Stimulated activated CD8-positive, alpha-beta memory T cell treated with anti-CD3 and anti-CD28 coated beads, Interleukin-4, amount 100 ng/mL, for 4 hours (primary cell): ENCODE measurements at places on chromosomes 1 and 21.

- no peak for DNase-seq
Measured at GRCh38 chr1:208766832-208767231, 522.6 kb upstream of the PLXNA2 start.

GRCh38 chr21:39685991-39686390 is 59.0 kb upstream of the IGSF5 start:
- DNase-seq: no peak

DNA sequence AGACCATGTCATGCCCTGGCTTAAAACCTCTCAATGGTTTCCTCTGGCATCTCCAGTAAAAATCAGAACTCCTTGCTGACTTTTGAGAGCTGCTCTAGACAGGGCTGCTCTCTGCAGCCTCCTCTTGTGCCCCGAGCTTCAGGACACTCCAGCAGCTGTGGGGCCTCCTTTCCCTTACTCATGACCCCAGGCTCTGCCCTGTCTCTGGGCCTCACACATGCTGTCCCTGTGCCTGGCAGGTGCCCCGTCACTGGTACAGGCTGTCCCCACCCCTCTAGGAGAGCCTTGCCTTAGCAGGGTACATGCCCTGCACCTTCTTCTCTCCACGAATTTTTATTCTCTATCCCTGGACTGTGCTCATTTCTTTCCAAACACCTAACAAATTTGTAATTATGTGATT is 43.2 kb downstream of the HIVEP3 start:
- no peak for DNase-seq

DNA sequence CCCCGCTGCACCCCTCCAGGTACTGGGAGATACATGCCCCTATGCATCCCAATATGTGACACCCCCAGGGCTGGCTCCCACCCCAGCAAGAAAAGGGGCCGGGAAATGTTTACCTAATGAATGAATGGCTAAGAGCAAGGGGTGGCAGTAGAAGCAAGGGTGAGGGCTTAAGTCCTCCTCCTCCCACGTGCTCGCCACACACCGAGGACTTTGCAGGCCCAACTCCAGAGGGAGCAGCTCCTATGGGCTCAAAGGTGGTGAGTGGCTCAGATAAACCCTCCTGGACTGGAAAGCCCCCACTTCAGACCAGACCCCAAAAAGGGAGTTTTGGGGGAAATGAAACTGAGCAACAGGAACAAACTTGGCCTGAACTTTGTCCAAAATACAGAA is 11.4 kb downstream of the SLC45A3 start:
- DNase-seq: no peak

DNA sequence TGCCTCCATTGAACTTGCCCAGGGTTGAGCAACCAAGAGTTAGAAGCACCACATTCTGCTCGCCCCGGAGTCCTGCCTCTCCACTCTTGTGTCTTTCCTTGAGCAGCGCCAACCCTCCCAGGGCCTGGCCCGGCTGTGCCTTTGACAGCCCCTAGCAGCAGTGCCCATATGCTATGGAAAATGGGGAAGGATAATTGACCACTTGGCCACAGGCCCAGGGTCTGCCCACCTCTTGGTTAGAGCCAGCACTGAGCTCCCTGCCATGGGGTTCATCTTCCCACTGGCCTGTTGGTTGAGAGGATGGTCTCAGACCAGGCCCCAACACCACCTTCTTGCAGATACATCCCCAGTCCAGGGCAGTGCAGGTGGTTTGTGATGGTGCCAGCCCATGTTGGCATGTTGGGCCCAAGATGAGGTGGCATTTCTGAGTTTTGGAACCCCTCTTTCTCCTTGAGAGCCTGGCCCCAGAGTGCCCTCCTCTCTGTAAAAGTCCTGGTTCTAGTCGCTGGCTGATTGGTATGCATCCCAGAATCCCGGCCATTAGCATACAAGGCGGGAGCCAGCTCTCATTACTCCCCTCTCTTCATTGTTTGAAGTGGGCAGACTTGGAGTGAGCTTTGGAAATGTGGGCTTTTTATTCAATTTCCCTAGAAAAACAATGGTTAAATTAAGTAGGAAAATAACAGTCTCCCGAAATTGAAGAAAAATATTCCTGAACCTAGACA is 7.6 kb downstream of the ARHGEF10L start:
- DNase-seq: no peak

GRCh38 chr1:96306809-96307560 is 414.6 kb upstream of the PTBP2 start:
- no peak for DNase-seq

DNA sequence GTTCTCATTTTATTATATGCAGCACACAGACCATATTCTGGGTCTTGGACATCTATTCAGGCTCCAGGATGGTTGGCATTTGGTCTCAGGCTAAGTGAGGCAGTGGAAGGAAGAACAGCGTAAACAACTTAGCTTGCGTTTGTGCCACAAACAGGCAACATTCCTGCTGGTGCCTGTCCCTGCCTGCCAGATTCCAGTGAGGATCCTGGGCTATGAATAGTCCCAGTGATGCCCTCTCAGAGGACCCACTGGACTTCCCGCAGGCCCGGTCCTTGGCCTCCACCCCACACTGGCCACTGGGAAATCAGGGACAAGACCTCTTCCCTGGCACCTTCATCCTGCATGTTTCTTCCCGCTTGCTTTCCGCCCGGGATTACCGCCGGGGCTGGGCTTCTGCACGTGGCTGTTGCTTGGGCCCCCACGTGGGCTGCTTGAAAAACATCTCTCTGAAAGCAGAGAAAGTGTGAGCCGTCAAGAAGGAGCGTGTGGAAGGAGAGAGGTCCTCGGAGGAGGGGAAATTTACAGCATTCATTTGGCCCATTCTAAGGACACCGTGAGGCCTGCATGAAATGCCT is 145.1 kb upstream of the WNT4 start:
- no peak for DNase-seq
